ENCODE measurements at places on chromosomes 4 and X. TPM values are rescaled to one million over a fixed set of nuclear protein-coding genes. Genes with fewer than 3 reads are reported as not detected.

NHSL2 gene
- 11.6 TPM for polyA plus RNA-seq

TKTL2 gene
- polyA plus RNA-seq = not detected

DNA sequence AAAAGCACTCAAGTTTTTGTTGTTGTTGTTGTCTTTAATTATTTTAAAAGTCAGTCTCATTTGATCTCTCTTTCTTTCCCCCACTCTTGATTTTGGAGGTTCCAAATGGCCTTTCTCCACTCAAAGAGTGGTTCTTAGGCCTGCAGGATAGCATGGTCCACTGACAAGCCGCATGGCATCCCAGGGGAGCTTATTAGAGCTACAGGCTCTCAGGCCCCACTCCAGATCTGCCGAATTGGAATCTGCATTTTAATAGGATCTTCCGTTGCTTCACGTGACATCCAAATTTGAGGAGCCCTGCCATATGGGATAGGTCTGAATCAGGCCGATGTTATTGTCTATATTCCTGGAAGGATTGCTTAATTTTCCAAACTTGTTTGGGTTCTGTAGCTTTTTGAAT lies 72.1 kb downstream of the CPE start:
- no peak for DNase-seq

- no peak for DNase-seq
Observed at GRCh38 chrX:40912576-40912975, 172.7 kb upstream of the USP9X start.

GRCh38 chr4:160117686-160118085 lies 1014.8 kb downstream of the RAPGEF2 start:
- DNase-seq = no peak

GRCh38 chr4:183967266-183967665 lies 62.2 kb downstream of the STOX2 start:
- DNase-seq = no peak

USP51 gene
- polyA plus RNA-seq = 13.9 TPM

GRCh38 chr4:42420140-42420539 lies 22.9 kb downstream of the SHISA3 start:
- no peak for DNase-seq

DNA sequence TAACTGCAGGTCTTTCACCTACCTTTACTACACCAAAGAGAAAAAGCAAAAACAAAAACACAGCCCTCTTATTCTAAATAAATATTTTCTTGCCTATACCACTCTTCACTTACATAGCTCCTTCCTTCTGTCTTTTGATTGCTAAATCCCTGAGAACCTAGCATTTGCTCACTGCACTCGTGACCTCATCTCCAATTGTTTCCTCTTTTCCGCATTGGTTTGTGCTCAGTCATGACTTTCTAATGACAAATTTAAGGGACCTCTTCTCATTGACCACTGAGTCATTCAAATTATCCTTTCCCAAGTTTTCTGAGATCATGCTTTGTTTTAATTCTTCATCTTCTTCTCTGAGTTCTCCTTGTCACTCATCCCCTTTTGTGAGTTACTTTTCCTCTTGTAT lies 1697.1 kb downstream of the STIM2 start:
- no peak for DNase-seq

TEX13C gene
- not detected for polyA plus RNA-seq

NAP1L5 gene
- polyA plus RNA-seq = 12.2 TPM

- DNase-seq = no peak
Observed at GRCh38 chr4:82814034-82814433, 15.4 kb upstream of the SCD5 start.

KLHL2 gene
- 23.9 TPM for polyA plus RNA-seq

GPM6B gene
- polyA plus RNA-seq = 21.5 TPM

FAM9B gene
- polyA plus RNA-seq = 0.25 TPM
